ENCODE measurements at places on chromosomes 2 and 18.

GRCh38 chr2:127040169-127040568 lies 66.8 kb downstream of the BIN1 start:
- DNase-seq, result no peak

DNA sequence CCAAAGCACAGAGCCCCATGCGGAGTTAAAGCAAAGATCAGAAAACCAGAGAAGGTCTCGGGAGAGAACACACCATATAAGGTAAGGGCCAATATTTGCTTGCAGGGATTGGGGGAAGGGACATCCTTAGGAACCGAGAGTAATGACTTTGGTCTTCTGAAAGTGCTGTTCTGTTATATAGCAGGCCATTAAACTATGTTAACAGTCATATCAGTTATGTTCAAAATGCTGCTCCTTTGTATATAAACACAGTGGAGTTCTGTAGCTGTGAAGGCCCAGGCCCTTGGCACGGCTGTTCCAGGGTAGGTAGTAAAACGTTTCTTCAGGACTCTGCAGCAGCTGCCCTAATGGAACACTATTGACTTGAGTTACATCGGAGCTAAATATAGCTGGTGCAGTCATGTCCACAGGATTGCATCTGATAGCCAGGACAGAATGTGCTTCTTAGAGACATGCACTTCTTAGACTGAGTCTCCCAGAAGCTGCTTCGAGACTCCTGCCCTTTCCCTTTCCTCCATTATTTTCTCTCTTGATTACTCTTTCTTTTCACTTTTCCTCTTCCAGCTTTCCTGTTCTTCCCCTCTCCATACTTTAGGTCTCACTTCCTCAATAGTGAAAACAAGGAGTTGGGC lies 122.4 kb downstream of the SETBP1 start:
- no peak for DNase-seq

DNA sequence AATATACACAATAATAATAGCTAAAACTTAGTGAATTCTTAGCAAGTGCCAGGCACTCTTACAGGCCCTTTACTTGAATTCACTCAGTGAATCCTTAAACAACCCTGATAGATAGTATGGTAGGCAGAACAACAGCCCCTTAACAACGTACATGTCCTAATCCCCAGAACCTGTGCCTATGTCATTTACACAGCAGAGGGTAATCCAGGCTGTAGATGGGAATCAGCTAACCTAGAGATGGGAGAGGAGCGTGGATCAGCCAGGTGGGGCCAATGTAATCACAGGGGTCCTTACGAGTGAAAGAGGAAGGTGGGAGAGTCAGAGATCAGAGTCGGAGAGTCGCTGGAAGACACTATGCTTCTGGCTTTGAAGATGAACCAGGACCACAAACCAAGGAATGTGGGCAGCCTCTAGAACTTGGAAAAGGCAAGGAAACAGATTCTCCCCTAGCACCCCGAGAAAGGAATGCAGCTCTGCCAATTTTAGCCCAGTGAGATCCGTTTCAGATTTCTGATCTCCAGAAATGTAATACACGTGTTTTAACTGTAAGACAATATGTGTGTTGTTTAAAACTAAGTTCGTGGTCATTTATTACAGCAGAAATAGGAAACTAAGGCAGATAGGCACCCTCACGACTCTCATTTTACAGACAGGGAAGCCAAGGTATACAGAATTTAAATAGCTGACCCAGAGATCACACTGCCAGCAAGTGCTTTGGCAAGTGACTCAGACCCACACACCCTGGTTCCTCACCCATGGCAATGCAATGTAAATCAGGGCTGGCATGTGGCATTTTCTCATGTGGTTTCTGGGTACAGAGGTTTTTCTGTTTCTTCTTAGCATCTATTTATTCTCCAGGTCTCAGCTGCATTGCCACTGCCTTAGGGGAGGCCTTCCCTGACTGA lies 68.9 kb downstream of the DOCK10 start:
- no peak for DNase-seq

DNA sequence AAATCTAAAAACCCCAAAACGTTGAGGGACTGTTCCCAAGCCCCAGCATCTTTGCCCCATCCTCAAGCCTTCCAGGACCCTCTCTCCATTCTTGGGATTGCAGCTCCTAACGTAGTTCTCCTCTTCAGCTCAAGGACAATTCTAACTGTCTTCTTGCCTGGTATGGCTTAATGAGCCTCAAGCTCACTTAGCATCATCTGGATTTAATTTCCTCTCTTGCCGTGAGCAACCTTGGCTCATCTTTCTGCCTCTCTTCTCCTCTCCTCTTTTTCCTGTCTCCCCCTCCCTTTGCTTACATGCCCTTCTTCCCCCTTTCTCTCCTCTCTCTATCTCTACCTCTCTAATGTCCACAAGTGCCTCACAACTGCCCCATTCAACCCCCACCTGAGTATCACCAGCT lies 44.2 kb downstream of the TACR1 start:
- no peak for DNase-seq

DNA sequence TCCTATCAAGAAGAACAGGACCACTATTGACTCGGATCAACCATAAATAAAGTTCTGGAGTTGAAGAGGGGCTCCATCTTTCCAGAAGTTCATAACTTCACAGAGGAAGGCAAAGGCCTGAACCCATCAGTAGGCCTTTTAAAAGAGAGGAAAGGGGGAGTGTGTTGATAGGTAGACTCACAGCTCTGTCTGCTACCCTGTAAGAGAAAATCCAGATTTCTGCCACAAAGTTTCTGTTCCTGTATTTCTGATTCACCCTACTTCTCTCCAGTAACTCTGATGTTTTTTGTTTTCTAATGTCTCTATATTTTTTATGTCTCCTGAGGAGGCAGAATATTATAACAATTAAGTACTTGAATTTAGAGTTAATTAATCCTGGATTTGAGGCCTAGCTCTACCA lies 564.0 kb downstream of the TNS1 start:
- no peak for DNase-seq

DNA sequence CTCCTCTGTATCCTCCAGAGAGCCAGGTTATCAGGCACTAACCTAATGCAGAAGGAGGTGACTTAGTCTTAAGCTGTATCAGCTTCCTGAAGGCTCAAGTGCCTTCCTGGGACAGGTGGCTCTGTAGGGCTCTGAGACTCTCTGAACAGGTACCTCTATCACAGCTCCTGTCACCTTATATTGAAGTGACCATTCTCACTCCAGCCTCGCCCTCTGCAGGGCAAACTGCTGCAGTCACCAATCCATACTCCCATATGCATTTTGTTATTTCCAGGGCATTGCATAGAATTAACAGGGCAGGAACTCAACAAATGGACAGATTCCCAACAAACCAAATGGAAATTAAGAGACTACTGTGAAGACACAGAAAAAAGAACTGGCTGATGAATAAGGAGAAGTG lies 203.0 kb upstream of the REV1 start:
- DNase-seq, result no peak

DNA sequence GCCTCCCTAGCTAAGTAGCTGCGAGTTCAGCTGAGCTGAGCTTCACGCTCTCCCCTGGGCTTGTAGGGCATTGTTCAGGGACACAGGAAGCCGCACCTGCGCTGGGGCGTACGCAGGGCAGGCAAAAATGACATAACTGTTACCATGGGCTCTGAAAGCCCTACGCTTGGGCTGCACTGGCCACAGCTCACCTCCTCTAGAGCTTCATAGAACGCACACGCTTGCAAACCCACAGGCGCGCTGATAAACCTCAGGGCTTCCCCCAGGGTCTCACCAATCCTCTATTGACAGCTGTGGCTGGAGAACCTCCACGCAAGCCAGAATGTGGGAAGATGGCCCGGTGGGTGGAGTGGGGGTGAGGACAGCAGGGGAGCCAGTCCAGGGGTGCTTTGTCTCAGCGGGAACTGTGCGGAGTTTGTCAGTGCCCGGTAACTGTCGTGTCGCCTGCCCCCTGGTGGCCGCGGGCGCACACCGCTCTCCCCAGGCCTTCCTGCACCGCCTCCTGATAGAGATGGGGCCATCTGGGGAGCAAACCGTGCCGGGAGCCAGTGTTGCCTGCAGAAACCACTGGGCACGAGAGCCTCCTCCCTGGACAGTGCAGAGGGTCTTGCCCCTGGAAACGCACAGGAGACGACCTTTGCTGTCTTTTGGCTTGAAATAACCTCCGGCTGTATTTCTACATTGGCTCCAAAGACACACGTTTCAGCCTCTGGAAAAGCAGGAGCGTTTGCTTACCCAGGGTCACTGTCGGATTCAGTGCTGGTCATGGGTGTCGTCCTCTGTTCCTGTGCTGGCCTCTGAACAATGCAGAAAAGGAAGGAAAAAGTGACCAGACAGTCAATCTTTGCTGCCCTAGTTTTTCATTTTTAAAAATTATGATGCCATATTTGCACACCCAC lies 17.0 kb upstream of the CIDEA start:
- DNase-seq, result peak; percentile 71

DNA sequence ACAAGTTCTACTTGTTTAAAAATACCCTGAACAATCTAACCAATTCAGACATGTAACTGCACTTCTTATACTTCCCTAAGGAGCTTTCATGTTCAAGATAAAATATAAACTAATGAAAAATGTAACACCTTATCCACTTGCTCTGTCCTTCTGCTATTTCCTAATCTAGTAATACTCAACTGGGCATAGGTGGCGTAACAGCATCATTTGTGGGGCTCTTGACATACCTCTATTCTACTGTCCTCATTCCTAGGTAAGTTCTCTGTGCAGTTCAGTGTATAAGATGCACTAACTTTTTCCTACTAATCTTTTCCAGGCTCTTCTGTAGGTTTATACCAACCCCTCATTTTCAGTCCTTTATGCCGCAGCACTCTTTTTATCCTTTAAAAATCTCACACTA lies 36.7 kb downstream of the PRKD3 start:
- peak; percentile 7 for DNase-seq

GRCh38 chr2:165909466-165909865 lies 44.1 kb downstream of the TTC21B start:
- no peak for DNase-seq

- DNase-seq, result no peak
These were observed 70.9 kb downstream of the AFF3 start for GRCh38 chr2:100071335-100072043.

DNA sequence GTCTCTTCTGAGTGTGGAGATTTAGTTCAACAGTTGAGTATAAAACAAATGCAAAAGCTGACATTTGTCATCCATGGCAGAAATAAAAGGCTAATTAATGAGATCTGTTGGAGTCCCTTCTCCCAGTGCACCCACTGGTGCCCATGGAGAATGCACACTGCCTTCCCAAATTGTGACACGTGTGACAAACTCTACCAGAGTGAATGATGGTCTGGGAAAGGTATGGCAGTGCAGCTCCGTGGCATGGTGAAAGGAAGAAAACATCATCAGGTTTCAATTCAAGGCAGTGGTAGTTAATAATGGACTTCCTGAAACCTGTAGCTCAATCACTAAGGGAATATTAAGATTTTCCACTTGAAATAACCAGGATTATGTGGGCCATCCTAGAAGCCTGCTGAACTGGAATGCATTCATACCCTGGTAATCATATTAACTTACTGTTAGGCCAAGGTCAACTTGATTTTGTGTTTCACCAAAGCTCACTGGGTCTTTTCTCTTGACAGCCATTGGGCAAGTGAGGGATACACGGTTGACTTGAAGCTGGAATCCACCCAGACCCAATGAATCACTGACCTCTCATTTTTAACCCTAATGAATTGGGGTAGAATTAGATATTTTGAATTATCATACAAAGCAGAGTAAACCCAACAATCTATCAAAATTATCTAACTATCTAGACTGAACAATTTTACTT lies 167.6 kb downstream of the AFF3 start:
- no peak for DNase-seq

DNA sequence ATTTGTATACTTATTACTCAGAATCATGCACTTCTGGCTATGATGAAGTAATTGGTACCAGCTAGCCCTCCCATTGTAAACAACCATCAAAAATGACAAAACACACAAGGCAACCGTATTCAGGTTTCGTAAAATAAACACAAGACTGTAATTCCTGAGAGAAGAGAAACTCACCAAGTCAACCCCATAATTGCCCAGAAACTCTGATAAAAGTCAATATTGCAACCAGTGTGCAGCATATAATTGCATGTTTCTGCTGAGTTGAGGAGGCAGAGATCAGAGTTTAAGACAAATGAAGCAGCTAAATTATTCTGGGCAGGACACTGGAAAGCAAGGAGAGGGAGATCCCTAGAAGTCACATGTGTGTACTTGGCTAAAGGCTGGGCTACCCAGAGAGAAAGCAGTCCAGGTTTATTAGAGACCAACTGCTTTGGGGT lies 90.3 kb downstream of the ROCK2 start:
- no peak for DNase-seq

DNA sequence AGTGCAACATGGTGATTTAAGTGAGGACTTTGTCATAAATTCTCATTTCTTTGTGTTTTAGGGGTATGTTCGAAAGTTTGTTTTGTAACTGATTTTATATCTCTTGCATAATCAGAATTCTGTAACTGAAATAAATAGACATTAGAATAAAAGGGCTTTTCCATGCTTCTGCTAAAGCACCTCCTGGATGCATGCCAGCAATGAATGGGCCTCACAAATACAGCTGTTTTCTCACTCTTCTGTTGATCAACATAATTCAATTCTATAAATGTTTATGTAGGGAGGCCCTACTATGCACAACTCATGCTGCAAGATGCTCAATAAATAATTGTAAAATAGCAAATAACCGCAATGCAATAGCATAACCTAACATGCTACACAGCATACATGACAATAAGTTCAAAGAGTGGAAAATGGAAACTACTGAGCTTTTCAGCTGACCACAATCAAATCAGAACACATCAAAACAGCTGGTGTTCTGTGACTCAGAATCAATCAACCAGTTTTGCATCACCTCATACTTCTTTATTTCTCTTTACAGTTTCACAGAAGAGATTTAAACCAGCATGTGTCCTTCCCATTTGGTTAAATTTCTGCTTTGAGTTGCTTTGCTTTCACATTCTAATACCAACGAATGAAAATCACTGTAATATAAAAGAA lies 11.0 kb downstream of the CDH7 start:
- no peak for DNase-seq

GRCh38 chr18:23529604-23530003 lies 26.3 kb downstream of the RMC1 start:
- peak; percentile 88 for DNase-seq

GRCh38 chr2:105055613-105056012 lies 17.7 kb downstream of the MRPS9 start:
- DNase-seq, result no peak

DNA sequence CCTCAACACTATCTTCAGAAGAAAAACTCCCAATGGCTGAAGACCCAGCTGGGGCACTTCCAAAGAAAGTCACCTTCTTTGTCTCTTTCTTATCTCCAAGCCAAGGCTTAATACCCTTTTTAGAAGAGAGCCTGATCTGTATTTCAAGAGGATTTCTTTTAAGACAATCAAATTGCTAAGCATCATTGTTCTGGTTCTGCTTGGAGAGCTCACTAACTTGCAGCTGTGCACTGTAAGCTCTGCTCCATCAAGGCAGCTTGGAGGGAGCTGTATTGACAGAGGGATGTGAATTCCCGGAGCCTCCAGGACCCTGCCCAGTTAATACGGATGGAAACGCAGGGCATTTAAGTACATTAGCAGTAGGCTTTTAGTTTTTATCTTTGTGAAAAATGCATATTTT lies 253.1 kb downstream of the TDRD15 start:
- DNase-seq, result no peak

DNA sequence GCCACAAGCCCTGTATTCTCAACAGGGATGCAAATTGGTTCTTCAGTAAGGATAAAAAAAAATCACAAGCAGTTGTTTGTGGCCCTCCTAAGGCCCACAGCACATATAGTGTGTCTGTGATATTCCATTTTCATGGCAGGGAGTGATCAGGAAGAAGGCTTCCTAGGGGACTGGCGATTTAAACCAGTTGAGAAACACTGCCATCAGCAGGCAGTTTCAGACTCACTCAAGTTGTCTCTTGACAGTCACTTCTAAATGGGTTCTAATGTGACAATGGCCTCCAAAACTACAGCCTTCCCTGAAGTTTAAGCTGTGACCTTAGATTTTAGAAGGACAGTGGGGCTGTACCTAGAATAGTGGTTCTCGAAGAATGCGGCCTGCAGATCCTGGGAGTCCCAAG lies 6.0 kb downstream of the CIAO1 start:
- no peak for DNase-seq

Data from RWPE1 (cell line).